ENCODE measurements at places on chromosomes 7 and 10.

DNA sequence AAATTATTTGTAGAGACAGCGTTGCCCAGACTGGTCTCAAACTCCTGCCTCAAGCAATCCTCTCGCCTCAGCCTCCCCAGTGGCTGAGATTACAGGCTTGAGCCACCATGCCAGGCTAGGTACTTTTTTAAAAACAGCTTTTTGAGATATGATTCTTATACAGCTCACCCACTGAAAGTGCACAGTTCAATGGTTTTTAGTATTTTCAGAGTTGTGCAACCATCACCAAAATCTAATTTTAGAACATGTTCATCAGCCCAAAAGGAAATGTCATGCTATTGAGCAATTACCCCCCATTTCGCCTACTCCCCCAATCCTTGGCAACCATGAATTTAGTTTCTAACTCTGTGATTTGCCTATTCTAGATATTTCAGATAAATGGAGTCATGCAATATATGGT, 73.7 kb downstream of the EVX1 start:
- DNase-seq, result no peak

DNA sequence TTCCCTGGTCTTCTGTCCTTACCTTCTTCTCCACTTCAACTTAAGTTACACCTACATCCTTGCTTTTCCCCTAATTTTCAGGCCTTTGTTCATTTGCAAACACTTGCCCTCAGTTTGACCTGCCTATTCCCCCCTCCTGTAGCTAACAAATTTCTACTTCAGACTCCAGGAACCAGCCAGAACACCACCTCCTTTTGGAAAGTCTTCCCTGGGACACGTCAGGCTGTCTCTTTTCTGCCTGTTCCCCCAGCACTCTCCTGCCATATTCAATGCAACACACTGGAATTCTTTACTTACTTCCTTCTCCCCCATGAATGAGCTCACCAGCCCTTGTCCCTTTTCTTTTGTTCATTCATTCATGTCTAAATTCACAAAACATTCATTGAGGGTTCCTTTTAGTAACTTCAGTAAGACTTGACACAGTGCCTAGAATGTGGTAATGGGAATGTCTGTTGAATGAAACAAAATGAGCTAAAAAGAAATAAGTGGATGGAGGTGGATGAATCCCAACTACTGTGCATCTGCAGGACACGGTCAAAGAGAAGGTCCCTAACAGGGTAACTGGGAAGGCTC, 478.0 kb downstream of the KCNMA1 start:
- DNase-seq, result no peak

GRCh38 chr7:35463751-35464150, 209.9 kb upstream of the TBX20 start:
- DNase-seq, result no peak

- no peak for DNase-seq
Measured at GRCh38 chr7:90503367-90503766, 33.9 kb downstream of the PTTG1IP2 start.

GRCh38 chr10:23404461-23404980, 34.4 kb upstream of the OTUD1 start:
- DNase-seq, result no peak

GRCh38 chr7:24502135-24502488, 71.1 kb upstream of the PALS2 start:
- DNase-seq, result no peak

DNA sequence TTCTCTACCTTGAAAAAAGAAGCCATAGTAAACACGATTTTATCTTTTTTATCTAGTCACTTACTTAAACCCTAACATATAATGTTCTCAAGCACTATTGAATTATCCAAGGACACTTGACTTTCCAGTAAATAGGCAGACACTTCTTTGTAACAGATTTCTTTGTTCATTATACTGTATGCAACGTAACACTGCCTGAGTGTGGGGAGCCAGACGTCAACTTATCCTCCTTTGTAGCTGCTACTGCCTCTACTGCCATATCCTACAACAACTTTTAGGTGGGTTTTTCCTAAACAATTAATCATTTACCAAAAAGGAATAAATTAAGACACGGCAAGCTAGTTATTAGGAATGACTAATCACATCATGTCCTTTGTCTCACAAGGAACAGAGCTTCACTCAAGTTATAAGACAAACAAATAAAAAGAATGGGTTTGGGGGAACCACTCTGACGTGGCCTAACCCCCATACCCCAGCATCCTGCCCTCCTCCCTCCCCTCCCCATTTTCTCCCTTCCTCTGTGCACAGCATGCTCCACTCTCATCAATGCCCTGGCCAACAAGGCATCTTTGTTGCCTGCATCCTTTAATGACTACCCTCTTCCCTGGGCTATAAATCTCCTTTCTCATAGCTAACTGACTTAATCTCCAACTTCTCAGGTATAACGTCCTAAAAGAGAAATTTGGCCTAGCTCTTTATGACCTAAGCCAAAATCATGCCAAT, 43.3 kb downstream of the DOCK4 start:
- DNase-seq, result no peak

DNA sequence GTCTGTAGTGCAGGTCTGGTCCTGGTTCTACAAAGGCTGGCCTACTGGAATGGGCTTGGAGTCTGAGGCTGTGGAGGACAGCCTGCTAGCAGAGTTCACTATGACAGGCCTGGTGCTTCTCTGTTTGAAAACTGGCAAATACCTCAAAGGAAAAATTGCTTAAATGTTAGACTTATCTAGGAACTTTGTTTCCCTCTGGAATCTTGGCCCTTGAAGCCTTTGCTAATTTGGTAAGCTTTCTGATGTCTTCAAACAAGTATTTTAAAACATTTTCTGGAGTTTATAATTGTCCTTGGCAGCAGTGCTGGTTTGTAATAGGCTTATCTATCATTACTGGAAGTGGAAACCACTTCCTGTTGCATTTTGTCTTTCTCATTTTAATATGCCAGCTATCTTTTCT, 139.7 kb downstream of the TMEM26 start:
- DNase-seq, result no peak

DNA sequence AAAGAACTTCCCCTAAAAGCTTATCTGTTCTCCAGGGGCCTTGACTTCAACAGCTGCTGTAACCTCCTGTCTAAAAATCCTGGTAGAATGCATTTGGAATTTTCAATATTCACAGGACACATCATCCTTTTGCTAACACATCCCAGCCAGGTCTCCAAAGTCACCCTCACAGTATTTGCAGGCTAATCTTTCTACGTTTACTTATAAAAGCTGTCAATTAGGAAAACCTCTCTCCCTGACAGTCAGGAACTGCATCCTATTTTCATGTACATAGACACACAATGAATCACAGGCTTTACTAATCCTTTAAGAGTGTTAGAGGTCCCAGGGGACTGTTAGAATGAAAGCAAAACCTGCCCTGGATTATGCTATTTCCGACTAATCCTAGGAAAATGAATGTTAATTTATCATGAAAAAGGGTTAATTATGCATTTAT, 102.2 kb downstream of the GFRA1 start:
- no peak for DNase-seq

DNA sequence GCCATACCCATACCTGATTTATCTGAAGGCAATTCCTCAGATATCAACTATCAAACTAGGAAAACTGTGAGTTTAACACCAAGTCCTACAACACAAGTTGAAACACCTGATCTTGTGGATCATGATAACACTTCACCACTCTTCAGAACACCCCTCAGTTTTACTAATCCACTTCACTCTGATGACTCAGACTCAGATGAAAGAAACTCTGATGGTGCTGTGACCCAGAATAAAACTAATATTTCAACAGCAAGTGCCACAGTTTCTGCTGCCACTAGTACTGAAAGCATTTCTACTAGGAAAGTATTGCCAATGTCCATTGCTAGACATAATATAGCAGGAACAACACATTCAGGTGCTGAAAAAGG, 69.0 kb upstream of the RSBN1L start:
- no peak for DNase-seq

GRCh38 chr10:73634421-73634820, 6.9 kb downstream of the MYOZ1 start:
- no peak for DNase-seq

DNA sequence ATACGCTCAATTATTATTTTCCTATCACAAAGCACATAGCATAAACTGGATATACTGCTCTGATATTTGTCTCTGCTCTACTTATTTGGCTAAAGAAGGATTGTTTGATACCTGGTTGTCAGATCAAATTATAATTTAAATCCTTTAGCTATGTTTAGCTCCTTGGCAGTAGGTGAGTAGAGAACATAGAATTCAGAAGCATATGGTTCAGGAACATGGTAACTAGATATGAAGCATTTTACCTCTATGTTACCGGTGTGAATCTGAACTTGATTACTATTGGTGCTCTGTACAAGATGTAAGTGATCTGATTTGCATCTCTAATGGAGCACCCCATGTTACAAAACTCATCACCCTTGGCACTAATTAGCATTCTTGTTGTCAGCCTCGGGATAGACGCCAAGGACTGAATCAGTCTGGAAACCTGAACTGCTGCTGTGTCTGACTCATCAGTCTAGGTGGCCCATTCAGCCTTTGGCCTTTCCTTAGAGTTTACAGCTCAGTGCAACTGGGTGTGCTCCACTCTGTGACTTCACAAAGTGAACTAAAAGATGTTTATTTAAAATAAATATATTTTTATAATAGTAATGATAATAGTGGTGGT, 12.3 kb upstream of the MYPN start:
- DNase-seq, result no peak

- DNase-seq, result no peak
Measured at GRCh38 chr10:87842220-87842641, 21.1 kb downstream of the KLLN start.

DNA sequence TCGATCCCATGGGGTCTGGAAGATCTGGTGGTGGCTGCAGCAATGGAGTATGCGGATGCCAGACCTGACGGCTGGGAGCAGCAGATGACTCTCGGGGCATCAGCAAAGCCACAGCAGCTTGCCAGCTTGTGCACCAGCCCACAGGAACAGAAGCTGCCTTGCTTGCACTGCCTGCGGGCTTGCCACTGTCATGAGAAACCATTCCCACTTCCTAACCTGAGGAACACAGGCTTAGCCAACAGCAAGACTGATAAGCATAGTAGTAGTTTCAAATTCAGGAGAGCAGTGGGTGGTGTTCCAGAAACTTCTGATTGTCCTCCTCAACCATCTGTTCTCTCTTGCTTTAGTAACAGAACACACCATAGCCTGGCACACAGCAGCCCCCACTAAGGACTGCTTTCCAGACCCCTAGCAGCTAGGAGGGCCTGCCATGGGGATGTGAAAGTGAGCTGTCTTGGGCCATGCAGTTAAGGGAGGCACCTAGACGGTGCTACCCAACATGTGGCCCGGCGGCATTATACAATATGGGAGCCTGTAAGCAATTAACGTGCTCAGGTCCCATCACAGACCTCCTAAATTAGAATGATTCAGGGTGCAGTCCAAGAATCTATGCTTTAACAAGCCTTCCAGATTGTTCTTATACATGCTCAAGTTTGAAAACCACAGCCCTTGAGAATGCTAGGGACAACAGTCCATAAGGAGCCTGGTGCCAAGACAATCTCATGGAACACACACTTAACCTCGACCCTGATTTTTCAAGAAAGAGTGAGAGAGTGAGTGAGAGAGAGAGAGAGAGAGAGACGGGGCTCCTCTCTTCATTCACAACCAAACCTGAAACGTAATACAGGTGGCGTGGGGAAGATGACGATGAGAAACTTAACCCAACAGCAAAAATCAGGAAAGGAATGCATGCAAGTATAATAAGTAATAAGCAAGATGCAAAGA, 7.1 kb downstream of the ANXA11 start:
- DNase-seq, result no peak

- DNase-seq, result no peak
Measured at GRCh38 chr7:159212226-159212625, 67.6 kb upstream of the VIPR2 start.

All from stimulated activated CD8-positive, alpha-beta memory T cell treated with anti-CD3 and anti-CD28 coated beads, Interleukin-15, amount 100 ng/mL, for 4 hours (primary cell).